ENCODE measurements at places on chromosomes 1 and 21.

- no peak for DNase-seq
Measured at GRCh38 chr1:236065509-236066005, 667 bp upstream of the NID1 start.

DNA sequence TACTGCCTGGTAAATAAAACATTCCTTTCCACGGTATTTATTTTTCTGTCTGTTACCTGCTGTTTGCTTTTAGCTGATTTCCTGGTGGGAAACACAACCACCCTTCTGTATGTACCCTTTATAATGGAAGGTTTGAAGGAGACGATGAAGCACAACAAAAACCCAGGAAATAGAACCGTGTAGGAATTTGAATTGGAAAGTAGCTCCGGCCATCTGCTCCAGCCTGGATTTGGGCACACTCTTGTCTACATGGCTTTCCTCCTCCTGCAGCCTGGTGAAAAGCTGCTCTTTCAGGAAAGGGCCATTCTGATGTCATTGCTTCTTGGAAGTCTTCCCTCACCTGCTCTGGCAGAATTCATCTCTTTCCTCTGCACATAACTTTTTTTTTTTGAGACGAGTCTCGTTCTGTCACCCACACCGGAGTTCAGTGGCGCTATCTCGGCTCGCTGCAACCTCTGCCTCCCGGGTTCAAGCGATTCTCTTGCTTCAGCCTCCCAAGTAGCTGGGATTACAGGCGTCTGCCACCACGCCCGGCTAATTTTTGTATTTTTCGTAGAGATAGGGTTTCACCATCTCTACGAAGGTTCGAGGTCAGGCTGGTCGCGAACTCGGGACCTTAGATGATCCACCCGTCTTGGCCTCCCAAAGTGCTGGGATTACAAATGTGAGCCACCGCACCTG lies 2.7 kb downstream of the AK4 start:
- no peak for DNase-seq

DNA sequence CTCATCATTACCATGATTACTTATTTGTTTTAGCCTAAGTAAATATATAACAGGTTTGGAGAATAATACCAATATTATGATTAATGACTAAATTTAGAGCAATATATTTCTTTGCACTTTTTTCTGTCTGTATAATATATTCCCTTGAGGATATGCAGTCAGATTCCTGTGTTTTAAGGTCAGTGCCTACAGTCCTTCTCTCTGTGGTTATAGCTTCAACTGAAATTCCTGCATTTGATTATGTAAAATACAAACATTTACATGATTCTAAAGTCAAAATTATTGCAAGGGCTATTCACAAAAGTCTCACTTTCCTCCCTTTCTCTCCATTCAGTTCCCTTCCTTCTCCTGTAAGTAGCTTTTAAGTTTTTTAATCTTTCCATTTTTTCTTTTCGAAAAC lies 142.9 kb upstream of the COL6A1 start:
- no peak for DNase-seq

- no peak for DNase-seq
Measured at GRCh38 chr1:53257454-53258081, 19.2 kb upstream of the MAGOH start.

GRCh38 chr1:47769983-47770382 lies 227.2 kb downstream of the TRABD2B start:
- DNase-seq, result no peak

DNA sequence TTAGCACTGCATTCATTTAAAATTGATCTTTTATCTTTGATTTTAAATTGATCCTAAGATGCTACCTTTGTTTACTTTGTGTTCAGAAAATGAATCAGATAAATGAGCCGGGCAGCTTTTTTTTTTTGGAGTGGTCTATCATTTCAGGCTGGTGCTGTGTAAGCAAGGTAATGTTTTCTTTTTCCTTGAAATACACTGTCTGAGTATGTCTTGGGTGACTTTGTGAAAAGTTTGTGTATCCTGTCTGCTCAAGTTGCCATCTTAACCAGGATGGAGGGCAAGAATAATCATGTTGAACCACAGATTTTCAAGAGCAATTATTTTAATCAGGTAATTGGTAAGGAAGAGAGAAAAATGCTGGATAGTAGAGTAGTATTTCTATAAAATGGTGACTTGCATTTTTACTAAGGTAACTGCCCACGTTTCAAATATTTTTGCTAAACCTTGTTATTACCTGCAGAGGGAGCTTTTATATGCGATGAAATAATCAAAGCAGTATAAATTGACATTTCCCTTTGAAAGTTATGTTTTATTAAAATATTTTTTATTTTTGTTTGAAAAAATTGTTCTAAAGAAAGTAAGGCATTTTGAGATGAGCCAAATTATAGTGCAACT lies 11.1 kb downstream of the ADGRL2 start:
- no peak for DNase-seq

GRCh38 chr21:29557200-29557599 lies 258.5 kb downstream of the BACH1 start:
- no peak for DNase-seq

Measured in stimulated activated CD4-positive, alpha-beta T cell treated with anti-CD3 and anti-CD28 coated beads, Interleukin-1b, Interleukin-23, amount 100 ng/mL, for 4 hours (primary cell).